ENCODE measurements at places on chromosomes 16 and 17.

GRCh38 chr17:69414408-69415274 lies at the start of gene MAP2K6:
Gene MAP2K6 (plus strand): TSS chr17:69414697. CDS start chr17:69414985, 288 bp downstream.
- peak; percentile 68 for DNase-seq

GRCh38 chr17:33266611-33267010 lies 26.5 kb downstream of the ASIC2 start:
- DNase-seq = no peak

DNA sequence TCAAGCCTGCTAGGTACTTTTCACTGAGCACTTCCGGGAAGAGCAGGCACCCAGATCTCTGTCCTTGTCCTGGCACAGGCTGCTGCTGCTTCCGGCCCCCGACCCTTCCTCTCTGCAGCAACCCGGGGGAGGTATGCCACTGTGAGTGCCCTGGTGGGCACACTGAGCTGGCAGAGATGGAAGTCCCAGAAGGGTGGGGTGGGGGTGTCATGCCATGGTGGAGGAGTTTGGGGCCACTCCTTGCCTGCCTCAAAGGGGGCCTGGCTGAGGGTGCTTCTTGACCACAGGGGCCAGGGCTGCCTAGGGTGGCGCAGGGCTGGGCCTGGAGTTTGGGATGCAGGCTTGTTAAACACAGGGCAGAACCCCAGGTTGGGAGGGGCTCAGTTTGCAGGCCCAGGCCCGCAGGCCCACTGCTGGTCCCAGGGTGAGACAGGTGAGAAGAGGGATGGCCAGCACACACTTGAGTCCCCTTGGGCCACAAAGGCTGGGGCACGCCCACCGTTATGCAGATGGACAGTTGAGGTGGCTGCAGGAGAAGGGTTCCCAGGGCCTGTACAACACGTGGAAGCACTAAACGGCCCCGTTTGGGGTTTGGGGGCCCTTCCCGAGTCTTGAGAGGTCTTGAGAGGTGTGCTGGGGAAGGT lies 8.7 kb downstream of the TMEM235 start:
- no peak for DNase-seq

DNA sequence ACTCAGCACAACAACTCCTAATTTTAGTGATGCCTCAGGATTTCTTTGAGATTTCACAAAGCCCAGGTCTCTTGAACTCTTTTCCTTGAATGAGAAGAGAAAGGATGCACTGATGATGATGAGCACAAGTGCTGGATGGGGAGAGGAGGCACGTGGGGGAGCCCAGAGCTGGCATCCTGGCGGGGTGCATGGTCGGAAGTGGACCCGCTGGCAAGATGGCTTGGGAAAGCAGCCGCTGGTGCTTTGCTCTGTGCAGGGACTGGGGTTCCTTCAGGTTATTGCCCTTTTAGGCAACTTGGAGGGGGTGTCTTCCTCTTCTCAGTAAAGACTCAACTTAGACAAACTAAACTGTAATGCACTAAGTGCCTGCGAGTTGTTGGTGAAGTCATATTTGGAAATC lies 22.3 kb downstream of the CALB2 start:
- DNase-seq = no peak

GRCh38 chr17:56583772-56584171 lies 9.7 kb upstream of the NOG start:
- DNase-seq = no peak

DNA sequence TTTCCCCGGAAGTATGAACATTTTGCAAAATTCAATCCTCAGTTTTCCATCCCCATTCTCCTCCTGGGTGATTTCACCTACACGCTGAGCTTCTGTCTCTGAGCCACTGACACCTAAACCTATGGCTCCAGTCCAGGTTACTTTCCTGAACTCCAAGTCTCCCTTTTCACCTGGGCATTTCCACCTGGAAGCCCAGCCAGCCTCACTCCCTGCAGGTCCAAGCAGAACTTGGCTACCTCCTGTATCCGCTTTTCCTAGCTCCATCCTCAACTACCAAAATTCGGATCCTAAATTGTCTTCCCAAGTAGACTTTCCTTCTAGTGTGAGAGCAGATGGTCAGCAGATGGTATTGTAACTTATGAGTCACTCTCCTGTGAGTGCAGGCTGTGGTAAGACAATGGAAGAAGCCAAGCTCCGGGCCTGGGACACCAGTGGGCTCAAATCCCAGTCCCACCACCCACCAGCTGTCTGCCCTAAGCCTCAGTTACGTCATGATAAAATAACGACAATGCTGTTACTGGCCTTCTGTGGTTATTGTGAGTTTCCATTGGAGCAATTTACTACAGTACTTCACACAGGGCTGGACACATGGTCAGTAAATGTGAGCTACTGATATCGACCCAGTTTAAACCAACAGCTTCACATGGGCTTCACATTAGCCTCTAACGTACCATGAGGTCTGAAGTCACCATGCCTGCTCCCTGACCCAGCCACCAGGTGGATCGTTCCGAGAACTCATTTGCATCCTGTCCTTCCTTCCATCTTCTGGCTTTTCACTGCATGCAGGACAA lies 33.3 kb downstream of the PECAM1 start:
- DNase-seq = no peak

DNA sequence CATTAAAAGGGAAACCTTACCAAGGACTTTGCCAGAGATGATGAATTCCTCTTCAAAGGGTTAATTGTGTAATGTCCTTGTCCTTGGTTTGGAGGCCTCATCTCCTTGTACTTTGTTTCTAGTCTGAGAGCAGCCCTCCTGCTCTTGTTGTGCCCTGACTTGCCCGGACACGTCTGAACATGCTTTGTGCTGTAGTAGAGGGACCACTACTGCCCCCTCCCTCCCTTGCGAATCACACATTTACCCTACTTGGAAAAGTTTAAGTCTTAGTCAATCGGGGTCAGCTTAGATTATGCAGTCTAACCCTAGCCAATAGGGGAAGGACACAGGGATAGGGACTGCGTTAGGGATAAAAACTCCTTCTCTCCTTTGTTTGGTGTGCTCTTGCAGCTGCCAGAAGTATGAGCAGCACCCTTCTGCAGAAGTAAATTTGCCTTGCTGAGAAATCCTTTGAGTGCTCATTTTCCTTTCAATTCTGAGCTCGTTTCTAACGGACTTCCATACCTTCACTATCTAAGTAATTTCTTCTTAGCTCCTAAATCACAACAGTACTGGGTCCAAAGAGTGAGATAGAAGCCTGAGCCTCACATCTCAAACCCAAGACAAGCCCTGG lies 26.4 kb upstream of the CLEC3A start:
- no peak for DNase-seq

- no peak for DNase-seq
Observed at GRCh38 chr17:21524211-21524591, 148.0 kb downstream of the KCNJ12 start.

DNA sequence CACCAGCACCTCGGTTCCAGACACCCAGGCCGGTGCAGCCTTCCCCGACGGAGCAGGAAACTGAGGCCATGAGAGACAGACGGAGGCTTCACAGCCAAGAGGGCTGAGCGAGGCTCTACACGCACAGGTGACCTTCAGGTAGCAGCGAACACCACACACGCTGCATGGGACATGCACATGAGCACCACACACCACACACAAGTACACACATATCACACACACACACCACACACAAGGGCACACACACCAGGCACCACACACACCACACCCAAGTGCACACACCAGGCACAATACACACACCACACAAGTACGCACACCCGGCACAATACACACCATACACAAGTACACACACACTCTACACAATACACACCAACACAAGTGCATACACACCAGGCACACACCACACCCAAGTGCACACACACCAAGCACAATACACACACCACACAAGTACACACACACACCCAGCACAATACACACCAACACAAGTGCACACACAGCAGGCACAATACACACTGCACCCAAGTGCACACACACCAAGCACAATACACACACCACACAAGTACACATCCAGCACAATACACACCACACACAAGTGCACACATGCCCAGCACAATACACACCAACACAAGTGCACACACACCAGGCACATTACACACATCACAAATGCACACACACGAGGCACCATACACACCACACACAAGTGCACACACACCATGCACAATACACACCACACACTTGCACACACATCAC lies 33.4 kb upstream of the ZNF469 start:
- DNase-seq = no peak

- no peak for DNase-seq
Observed at GRCh38 chr17:50279181-50279526, 4.9 kb downstream of the TMEM92 start.

DNA sequence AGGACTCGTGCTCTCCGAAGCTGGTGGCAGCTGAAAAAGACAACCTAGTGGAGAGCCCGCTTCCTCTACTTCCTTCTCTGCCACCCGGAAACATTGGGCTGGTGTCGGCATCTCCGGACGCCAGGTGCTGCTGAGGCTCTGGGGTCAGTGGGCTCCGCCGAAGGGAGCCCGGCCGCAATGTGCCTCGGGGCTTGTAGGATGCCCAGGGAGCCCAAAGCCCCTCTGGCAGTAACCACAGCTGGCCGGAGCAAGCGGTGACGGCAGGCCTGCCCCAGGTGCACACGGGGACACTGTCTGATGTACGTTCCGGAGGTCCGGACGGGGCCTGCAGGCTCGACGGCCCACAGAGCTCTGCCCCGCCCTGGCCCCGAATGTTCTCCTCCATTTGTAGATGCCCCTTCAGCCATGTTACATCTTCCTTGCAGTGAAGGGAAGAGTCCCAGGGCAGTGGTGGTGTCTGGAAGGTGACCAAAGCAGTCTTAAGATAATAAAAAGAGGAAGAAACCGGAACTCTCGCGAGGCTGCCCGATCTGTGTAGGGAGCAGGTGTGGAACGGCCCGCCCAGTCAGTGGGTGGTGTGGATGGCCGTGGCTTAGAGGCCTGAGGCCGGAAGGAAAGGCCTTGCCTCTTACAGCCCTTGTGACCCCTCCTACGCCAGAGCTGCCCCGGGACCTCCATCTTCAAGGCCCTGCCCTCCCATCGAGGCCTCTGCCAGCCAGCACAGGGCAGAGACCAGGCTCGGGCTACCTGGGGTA lies 22.6 kb downstream of the NDUFAF8 start:
- no peak for DNase-seq

GRCh38 chr17:67125417-67125816 lies 81.1 kb downstream of the CACNG1 start:
- no peak for DNase-seq

GRCh38 chr17:2048805-2049204 lies 6.1 kb upstream of the HIC1 start:
- no peak for DNase-seq

- DNase-seq = no peak
Observed at GRCh38 chr17:73042809-73043685, 49.4 kb downstream of the SLC39A11 start.

- DNase-seq = no peak
Observed at GRCh38 chr17:56826611-56827414, 6.9 kb downstream of the C17orf67 start.

- no peak for DNase-seq
Observed at GRCh38 chr17:54494721-54495715, 405.6 kb upstream of the TOM1L1 start.

- DNase-seq = no peak
Observed at GRCh38 chr16:69324013-69324531, 6.3 kb downstream of the PDF start.

GRCh38 chr16:27980919-27981700 lies 82.4 kb downstream of the GSG1L start:
- no peak for DNase-seq

GRCh38 chr16:67560827-67561342 lies 1.4 kb upstream of the CTCF start:
- no peak for DNase-seq

- DNase-seq = no peak
Observed at GRCh38 chr17:73703192-73703591, 58.9 kb upstream of the SDK2 start.

- DNase-seq = no peak
Observed at GRCh38 chr17:17498606-17499301, 2.6 kb upstream of the RASD1 start.

- no peak for DNase-seq
Observed at GRCh38 chr17:48636177-48637018, 10.2 kb upstream of the HOXB9 start.

GRCh38 chr17:72416054-72416675 lies 295.3 kb downstream of the SOX9 start:
- no peak for DNase-seq

DNA sequence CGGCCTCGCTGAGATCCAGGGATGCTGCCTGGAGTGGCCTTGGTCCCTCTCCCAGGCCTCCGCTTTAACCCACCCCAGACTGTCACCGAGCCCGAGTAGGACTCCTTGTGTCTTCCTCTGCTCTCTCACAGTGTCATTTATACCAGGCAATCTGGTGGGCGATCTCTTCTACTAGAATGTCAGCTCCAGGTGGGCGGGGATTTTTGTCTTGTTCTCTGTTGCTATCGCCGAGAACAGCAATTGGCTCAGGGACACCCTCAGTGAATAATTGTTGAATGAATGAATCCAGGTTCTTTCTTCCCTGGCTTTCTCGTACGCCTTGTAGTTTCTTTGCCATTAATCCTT lies 591 bp downstream of the DHX38 start:
- no peak for DNase-seq

DNA sequence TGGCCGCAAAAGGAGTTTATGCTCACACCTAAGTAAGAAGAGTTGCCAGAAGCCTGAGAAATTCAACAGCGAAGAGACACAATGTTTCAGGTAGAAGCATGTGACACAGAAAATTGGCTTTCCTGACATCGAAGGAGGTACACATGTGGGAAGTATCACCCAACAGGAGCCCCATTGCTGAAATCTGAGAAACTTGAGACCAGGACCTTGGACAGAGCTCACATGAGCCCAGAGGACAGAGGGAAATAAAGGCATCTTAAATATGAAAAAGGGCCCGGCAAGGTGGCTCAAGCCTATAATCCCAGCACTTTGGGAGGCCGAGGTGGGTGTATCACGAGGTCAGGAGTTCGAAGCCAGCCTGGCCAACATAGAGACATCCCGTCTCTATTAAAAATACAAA lies 304.1 kb upstream of the C16orf82 start:
- no peak for DNase-seq

- no peak for DNase-seq
Observed at GRCh38 chr16:67016143-67016542, 12.8 kb upstream of the CBFB start.

DNA sequence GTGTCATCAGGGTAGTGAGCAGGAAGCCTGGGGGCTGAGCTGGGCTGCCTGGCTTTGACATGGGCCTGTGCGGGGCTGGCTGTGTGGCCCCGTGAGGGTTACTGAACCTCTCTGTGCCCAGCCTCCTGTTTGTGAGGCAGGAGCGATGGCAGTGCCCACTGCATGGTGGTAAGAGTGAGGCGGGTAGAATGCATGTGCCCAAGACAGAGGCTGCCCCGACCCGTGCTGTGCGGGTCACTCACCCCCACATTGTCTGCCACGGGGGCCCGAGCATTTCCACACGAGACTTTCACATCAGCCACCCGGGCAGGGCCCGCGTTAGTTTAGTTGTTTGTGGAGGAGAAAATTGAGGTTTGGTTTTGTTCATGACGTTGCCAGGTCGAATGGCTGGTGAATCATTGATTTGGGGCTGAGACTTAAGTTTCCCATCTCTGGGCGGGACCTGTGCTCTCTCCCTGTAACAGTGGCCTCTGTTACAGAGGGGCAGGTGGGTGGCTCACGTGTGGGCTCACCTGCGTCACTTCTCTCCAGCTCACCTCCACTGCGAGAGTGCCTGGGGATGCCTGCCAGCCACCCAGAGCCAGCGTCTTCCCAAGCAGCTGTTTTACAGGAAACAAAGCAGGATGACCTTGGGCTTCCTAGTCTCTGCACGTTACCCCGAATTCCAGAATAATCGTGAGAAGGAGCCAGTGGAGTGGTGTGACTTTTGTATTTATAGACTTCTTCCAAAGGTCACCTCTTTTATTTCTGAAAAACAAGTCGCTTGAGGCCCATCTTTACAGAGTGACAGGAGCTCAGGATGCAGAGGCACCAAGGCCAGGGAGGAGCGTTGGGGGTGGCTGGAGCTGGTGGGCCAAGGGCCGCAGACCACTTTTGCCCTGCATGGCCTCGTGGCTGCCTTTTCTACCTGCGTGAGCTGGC lies 150.6 kb downstream of the RPTOR start:
- DNase-seq = no peak
